Stimulated activated CD4-positive, alpha-beta T cell treated with anti-CD3 and anti-CD28 coated beads, Interleukin-1b, Interleukin-23, amount 100 ng/mL, for 1 hour (primary cell): ENCODE measurements at places on chromosomes 4 and X.

GRCh38 chr4:108620933-108621905 is 843 bp downstream of the RPL34 start:
- DNase-seq, result no peak

- DNase-seq, result no peak
Measured at GRCh38 chrX:16868920-16869319, 1.2 kb downstream of the RBBP7 start.

GRCh38 chrX:13876652-13877051 is 59.8 kb upstream of the GPM6B start:
- DNase-seq, result no peak

DNA sequence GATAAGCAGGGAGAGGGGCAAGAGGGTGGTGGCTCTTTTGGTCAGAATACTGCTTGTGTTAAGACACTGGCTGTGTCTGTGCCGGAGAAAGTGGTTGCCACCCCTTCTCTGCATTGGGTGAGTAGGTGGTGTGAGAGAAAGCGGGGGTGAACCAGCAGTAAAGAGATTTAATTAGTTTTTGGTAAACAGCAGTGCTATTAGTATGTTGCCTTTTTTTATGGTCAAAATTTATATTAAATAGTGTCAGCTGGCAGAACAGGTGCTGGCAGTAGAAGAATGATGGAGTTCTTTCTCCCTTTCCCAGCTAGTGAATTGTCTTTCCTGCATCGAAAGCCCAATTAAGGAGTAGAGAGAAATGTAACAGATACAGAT is 181.6 kb downstream of the LARP7 start:
- DNase-seq, result no peak

DNA sequence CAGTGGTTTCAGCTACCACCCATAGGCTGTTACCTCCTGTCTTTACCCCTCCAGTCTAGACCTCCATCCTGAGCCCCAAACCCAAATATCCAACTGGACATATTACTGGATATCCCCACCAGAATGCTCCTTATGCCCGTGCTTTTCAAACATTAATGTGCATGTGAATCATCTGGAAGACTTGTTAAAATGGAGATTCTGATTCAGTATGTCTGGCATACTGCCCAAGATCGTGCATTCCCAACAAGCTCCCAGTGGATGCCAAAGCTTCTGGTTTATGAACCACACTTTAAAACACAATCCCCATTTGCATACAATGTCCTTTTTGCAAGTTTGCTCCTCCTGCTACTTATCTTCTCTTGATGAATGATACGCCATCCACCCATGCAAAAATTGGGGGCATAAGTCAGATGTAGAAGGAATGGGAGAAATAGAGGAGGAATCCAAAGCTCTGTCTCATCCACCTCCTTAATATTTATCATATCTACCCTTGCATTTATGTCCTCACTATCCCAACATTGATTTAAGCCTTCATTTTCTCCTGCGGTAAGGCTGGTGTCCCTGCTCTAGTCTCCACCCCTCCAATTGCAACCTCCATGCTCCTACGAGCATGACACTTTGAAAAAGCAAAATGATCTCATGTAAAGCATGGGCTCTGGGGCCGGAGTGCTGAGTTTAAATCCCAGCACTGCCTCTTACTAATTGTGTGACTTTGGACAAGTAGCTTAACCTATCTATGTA is 7.4 kb upstream of the PGRMC1 start:
- no peak for DNase-seq

GRCh38 chr4:185096032-185096653 is 46.9 kb upstream of the SLC25A4 start:
- no peak for DNase-seq

- no peak for DNase-seq
Measured at GRCh38 chr4:42671431-42672194, 14.7 kb upstream of the ATP8A1 start.

DNA sequence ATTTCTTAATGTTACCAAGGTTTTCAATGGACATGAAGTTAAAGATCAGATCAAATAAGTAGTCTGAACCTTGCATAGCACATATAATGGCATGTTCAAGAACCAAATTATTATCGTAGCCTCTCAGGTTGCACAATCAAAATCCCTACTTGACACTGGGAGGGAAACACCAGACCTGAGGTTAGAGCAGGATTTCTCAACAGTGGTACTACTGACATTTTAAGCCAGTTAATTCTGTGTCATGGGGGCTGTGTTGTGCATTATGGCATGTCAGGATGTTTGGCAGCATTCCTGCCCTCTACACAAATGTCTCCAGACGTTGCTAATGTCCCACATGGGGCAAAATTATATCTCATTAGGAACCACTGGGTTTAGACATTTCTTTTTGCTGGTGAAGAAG is 20.8 kb downstream of the RLIM start:
- no peak for DNase-seq

DNA sequence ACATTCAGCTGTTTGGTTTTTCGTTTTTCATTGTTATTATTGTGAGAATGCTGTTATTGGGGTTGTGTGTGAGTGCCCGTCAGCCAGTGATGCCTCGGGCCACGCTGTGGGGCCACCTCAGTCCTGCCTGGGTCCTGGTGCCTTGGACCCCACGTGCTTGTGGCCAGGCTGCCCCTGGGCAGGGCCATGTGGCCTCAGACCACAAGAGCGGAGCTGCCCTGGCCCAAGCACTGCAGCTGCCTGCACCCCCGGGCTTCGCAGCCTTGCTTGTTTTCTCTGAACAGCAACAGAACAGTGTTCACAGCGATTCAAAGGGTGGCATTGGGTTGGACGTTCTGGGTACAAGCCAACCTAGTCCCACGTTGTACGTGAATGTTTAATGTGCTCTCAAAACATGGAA is 56.9 kb downstream of the CPLX1 start:
- DNase-seq, result no peak

GRCh38 chrX:154541896-154542722 is 4.5 kb downstream of the G6PD start:
- DNase-seq, result no peak

DNA sequence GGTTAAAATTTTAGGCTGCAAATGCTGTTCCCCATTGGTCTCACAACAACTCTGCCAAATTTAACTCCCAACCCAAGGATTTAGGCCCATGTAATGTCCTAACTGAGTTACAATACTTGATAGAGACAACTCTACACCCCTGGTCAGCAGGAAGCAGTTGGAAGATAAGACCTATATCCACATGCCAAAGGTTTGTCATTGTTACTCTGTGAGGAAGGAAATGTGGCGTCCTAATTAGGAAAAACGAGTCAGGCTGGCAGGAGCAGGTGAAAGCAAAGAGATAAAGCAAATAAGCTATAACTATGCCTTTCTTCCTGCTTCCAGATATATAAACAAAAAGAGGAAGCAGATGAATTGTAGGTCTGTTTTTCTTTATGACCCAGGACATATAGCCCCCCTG is 69.1 kb downstream of the SPIN4 start:
- DNase-seq, result no peak

GRCh38 chr4:146930673-146931072 is 15.0 kb downstream of the TTC29 start:
- no peak for DNase-seq

DNA sequence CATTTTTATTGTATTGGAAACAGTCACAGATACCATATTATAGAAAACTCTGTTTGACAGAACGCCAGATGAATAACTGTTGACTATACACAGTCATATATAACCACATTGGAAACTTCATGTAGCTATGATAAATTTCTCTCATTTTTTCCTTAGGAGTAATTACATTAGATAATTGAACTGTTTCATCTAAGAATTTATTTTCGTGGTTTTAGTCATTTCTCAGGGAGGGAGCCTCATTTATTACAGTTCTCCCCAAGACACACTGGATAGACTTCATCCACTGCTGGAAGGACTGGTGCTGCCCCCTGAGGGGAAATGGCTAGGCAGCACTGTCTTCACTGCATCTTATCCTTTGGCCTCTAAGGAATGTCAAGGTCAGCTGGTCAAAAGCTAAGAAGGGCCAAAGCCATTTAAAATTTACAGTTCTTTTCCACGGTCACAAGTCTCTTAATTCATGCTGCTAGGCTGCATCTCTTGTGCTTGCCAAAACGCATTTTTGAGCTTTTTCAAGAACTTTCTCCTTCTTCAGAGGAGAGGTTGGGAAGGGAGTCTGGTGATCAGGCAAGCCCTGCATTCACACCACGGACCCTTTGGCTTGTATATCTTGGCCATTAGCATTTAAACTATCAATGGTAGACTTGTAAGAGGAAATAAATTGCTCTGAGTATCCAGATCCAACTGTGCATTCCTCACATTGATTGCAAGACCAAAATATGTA is 145.1 kb downstream of the CBR4 start:
- DNase-seq, result no peak

DNA sequence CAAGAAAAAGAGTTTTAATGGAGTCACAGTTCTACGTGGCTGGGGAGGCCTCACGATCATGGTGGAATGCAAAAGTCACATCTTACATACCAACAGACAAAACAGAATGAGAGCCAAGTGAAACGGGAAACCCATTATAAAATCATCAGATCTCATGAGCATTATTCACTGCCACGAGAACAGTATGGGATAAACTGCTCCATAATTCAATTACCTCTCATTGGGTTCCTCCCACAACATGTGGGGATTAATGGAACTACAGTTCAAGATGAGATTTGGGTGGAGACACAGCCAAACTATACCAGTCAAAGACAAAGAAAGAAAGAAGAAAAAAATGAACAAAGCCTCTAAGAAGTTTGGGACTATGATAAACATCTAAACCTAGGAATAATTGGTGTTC is 158.9 kb downstream of the GC start:
- DNase-seq, result no peak

GRCh38 chr4:184450045-184450444 is 24.3 kb downstream of the IRF2 start:
- no peak for DNase-seq

GRCh38 chr4:152074573-152074972 is 313.8 kb upstream of the GATB start:
- no peak for DNase-seq

GRCh38 chr4:7976025-7976424 is 36.4 kb upstream of the AFAP1 start:
- DNase-seq, result no peak

GRCh38 chrX:2547736-2548135 is 47.0 kb upstream of the DHRSX start:
- DNase-seq, result no peak

DNA sequence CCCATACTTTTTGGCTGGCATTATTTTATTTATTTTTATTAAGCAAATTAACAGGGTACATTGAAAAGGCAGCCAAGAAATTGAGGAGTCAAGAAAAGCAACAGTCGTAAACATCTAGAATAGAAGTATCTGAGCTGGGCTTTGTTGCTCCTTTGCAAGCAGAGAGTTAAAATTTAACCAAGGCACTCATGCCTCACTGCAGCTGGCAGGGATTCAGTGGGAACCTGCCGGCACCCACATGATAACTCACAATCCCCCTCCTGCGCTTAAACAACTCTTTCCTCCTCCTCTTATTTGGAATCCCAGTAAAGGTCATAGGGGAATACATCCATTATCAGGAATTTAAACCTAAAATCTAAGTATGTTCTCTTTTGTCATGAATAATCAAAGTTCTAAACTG is 115.5 kb downstream of the SOX3 start:
- DNase-seq, result no peak
